ENCODE measurements at places on chromosomes 7 and 10.
A peak's percentile ranks its signal among the peaks of the same experiment; 100 is the strongest.

- no peak for DNase-seq
Measured at GRCh38 chr7:129169171-129169671, 19.2 kb upstream of the SMO start.

DNA sequence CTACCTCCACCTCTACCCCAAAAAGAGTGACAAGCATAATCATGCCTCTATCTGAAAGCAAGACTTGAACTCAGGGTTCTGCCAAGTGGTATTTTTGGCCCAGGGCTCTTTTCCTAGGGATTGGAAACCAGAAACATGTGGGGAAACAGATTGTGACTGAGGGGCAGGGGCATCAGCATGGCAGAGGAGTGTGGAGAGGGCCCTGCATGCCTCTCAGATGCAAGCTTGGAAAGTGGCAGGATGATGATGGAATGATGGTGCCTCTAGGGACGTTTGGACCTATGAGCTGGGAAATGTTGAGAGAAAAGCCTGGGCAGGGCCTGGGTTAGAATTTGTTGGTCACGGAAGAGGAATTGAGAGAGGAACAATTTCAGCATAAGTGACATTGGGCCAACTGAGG, 78.4 kb upstream of the LEP start:
- DNase-seq: no peak

GRCh38 chr7:141452911-141453310, 98.3 kb upstream of the AGK start:
- DNase-seq: no peak

GRCh38 chr10:112807013-112807412, 143.0 kb upstream of the TCF7L2 start:
- no peak for DNase-seq

- DNase-seq: no peak
Measured at GRCh38 chr7:33762911-33763306, 142.4 kb upstream of the BMPER start.

DNA sequence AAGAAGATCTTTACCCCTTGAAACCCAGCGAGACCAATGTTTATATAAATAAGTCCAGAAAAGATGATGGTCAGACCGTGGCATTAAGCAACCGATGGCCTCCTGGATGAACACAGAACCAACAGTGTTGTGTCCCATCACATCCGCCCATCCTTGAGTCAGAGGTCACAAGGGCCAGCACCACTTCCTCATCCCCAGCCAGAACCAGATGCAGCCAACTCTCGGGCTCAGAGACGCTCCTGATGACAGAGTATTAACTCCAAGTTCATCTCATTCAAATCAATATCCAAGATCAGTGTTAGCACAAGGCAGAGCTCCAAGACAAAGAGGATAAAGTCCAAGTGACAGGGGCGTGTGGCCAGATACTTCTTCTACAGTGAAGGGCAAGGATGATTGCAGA, 63.5 kb downstream of the FAM53B start:
- peak; percentile 76 for DNase-seq

GRCh38 chr7:17623546-17624185, 316.6 kb downstream of the SNX13 start:
- DNase-seq: peak; percentile 44

DNA sequence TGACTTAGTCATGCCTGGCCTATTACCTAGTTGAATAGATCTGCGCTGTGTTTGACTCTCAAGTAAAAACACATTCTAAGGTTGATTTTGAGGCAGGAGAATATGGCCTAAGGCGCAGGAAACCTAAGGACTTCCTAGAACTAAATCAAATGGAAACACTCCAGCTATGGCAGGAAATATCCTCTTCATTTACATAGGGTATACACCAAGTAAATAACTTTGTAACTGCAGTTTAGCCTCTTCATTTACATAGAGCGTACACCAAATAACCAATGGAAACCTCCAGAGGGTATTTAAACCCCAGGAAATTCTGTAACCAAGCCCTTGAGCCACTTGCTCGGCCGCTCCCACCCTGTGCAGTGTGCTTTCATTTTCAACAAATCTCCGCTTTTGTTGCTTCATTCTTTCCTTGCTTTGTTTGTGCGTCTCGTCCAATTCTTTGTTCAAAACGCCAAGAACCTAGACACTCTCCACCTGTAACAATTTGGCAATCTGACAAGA, 35.6 kb upstream of the XRCC2 start:
- DNase-seq: no peak

- DNase-seq: no peak
Measured at GRCh38 chr7:1812509-1813393, 142.7 kb downstream of the ELFN1 start.
